T-helper 2 cell treated with Interferon-gamma antibody and Interleukin-4, amounts not matched to agents 100 ng/mL and 5 ng/mL, for 36 hours (primary cell): ENCODE measurements at places on chromosomes 7 and 10. TPM values are rescaled to one million over a fixed set of nuclear protein-coding genes. Genes with fewer than 3 reads are reported as not detected.

CYP2W1 gene
- not detected in 2 replicates for total RNA-seq

ACBD7 gene
- total RNA-seq, result 3.0 and 3.2 TPM in 2 replicates

FBXO24 gene
- 1.0 and 1.2 TPM in 2 replicates for total RNA-seq

DLX5 gene
- total RNA-seq, result not detected in 2 replicates

LGI1 gene
- not detected in 2 replicates for total RNA-seq

NPSR1 gene
- total RNA-seq, result not detected in 2 replicates

KIF20B gene
- 64.4 and 71.6 TPM in 2 replicates for total RNA-seq

PNLIPRP1 gene
- not detected in 2 replicates for total RNA-seq

NRCAM gene
- total RNA-seq, result 0.16 TPM in 1 of 2 replicates, not detected in the other

ERVW-1 gene
- total RNA-seq, result not detected in 2 replicates
